KBM-7 (cell line): ENCODE measurements at places on chromosomes 11 and 22.
A peak's percentile ranks its signal among the peaks of the same experiment; 100 is the strongest.

DNA sequence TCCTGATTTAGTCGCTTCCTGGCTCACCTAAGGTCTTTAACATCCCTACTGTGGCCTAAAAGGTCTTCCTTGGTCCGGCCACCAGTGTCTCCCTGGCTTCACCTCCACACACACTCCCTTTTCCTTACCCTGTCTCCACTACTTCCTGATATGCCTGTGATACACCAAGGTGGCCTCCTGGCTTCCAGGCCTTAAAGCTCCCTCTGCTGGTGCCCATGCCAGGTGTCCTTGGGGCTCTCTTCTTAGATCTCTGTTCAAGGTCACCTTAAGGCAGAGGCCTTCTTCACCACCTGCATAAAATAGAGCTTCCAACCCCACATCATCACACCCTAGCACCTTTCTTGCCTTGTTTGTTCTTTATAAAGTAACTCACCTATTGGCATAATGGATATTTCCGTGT lies 787.7 kb downstream of the NTM start:
- DNase-seq = peak; percentile 9

DNA sequence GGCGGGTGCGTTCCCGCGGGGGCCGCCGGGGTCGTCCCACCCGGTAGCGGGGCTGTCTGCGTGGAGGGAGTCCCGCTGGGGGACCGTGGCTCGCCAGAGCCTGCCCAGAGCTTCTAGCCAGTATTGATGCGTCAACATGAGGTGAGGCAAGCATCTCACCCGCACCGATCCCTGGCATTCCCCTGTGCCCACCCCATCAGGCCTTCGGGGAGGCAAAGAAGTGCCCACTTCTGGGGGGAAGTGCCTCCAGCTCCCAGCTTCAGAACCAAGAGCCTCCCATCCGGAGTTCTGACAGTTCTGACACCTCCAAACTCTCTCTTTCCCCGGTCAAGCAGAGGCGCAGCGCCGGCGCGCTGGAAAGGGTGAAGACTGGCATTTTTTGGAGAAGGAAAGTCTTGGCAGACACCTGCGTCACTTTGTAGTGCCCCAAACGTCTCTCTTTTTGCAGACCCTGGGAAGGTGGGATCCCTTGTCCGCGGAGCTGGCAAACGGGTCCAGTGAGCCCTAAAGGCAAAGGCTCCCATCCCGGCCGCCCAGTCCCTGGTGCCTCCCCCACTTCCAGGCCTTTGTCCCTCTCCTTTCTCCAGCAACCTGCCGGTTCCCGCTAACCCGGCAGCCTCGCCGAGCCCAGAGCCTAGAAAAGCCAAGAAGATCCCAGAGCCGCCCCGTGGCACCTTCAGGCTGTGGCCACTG lies 3.2 kb upstream of the PAX6 start:
- no peak for DNase-seq

- DNase-seq = no peak
Observed at GRCh38 chr11:73559743-73560142, 38.2 kb downstream of the FAM168A start.

DNA sequence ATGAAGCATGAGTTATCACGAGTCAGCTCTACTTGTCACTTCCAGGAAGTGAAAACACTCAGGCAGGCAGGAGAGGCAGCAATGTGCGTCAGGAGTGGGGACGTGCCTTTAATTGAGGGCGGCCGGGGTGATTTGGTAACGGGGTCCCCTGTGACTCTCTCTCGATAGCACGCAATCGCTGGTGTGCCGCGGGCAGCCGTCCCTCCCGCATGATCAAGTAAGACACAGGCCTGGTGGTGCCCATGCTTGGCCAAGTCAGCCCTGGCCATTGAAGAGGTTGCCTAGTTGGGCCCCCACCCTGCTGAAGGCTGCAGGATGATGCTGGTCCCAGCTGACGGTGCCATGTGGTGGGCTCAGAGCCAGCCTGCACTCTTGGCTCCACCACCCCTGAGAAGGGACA lies 29.7 kb downstream of the CACNG2 start:
- DNase-seq = no peak

DNA sequence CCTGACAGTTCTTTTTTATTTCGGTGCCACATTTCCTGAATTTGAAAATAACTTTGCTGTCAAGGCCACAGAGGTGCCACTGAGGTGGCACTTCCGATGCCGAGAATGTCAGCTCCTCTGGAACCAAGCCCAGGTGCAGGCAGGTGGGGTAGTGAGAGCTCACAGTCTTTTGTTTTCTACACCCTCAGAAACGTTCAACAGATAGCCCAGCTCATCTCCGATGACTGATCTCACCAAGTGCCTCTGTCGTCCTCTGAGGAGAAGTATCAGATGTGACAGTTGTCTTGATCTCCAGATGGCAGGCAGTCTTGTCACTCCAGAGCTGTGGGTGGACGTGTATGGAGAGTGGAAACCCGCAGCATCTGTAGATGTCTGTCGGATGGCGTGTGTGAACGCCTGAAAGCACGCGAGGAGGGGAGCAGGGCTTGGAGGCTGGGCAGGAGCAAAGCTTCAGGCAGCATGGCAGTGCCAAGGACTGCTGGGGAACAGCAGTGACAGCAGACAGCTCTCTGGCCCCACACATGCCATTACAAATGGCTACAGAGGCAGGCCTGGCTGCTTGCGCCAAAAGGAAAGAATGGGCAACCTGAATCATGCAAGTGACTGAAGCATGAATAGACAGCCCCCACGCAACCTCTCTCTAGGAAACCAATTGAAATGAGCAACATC lies 877.0 kb downstream of the OPCML start:
- no peak for DNase-seq

- no peak for DNase-seq
Observed at GRCh38 chr11:69531071-69531716, 49.7 kb downstream of the LINC01488 start.
